NCI-H1105 (cell line): ENCODE measurements at places on chromosomes 7 and 10.

DNA sequence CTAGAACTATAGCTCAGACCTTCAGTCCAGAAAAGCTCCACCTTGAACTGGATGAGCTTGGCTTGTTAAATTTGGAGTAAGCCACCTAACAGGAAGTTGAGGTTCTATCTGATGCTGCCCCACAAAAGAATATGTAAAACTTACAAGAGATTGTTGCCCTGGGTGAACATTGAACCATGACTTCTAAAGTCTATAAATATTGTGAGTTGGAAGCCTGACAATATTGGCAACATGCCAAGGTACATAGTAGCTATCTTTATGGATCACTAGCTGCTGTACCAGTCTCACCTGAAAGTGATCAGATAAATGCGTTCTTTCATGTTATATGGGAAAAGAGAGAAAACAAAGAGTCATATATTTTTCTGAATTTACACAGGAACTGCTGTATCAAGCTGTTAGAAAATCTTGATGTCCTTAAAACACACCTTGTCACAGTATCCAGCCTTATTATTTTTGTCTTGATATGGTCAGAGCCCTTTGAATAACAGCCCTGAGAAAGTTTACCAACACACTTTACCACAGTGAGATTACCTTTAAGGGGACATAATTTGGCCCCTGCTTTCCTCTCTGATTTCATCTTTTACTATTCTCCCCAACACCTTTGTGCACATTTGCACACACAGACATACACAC is 92.0 kb downstream of the LSMEM1 start:
- DNase-seq: peak; percentile 65

GRCh38 chr10:92590623-92591549 is 2.0 kb upstream of the KIF11 start:
- DNase-seq: no peak

DNA sequence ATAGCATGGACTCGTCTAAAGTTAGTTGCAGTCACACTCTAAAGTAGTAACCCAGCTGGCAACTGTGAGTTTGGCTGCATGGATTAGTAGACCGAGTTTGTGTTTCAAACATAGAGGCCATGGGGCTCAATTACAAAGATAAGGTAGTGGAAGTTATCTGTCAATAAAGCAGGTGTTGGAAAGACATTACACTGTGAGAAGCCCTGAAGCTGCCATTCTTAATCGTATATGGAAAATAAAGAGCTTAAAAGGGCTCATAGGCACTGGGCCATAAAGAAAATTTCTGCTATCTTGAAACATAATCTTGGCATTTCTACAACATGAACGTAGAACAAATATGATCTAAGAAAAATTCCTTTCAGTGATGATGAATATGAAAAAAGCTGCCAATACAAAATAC is 837.7 kb downstream of the REEP3 start:
- no peak for DNase-seq

DNA sequence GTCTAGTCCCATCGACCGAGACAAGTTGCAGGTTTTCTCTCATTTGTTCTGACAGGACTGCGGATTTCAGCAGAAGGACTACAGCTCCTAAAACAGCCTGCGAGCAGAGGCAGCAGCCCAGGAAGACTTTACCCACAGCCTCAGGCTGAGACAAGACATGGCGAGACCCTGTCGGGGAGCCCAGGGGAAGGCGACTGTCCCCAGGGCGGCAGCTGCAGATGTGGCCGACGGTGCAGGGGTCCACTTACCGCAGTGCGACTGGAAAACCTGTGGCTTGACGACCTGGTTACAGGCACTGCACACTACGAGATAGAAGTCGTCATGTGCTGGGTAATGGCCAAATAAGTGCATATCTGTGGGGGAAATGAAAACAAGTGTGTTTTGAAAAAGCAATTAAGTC is 88.0 kb downstream of the ATXN7L1 start:
- no peak for DNase-seq
